ENCODE measurements at places on chromosomes 2 and 18.

GRCh38 chr2:241902357-241902991, 32.9 kb downstream of the RTP5 start:
- DNase-seq, result no peak

- no peak for DNase-seq
Measured at GRCh38 chr2:120878970-120879369, 143.3 kb downstream of the GLI2 start.

DNA sequence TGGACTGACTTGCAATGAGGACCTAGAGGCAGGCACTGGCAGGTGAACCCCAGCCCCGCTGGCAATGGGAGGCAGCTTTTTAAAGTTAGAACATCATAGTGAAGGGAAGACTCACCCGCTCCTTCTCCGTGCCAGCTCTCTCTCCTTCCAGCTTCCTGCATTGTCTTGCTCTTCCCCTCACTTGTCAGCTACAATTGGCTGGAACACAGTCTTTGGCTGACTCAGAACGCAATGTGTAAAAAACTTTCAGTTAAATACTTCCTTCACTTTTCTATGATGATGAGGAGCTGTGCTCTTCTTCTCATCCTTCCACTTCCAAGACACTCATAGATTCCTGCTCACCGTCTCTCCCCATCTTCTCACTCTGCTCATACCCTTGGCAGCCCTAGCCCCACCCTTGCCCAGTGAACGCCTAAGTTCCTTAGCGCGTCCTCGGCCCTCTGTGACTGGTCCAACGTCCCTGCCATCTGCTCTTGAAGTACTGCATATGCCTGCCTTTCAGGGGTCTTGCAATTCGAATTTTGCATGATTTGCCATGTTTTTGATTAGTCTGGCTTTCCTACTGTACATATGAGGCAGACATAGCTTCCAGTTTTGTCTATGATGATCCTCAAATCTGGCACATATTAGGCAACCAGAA, 118.0 kb upstream of the TMEM200C start:
- no peak for DNase-seq

- no peak for DNase-seq
Measured at GRCh38 chr2:237581751-237582746, 8.5 kb downstream of the RAB17 start.

DNA sequence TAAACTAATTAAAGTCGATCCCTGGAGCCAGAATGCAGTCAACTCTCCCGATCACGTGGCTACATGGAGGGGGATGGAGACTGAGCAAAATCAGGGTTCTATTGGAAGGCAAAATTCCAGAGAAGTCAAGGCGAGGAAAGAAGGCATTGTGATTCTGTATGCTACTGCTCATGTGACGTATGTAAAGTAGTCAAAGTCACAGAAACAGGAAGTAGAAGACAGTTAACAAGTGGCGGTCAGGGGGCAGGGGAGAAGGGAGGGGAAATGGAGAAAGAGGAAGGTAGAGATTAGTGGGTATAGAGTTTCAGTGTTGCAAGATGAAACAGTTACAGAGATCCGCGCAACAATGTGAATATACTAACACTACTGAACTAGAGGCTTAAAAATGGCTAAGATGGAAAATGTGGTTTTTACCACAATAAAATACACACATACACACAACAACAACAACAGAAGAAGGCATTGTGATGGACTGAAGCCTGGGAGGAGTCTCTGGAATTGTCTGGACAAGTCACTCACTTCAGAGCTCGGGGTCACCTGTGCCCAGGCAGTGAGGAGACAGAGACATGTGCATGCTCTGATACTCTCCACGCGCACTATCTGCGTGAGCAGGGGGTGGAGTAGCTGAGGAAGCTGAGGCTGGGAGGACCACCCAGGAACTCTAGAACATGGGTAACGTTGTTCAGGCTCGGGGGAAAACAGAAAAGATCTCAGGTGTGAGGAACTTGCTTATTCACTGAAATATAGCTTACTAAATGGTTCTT, 89.9 kb upstream of the CDCA7 start:
- peak; percentile 10 for DNase-seq

GRCh38 chr2:68822207-68822872, 48.9 kb downstream of the BMP10 start:
- DNase-seq, result no peak

GRCh38 chr2:127415593-127416505, 2.4 kb upstream of the PROC start:
- DNase-seq, result peak; percentile 37

- no peak for DNase-seq
Measured at GRCh38 chr2:207925601-207926000, 99.7 kb downstream of the PLEKHM3 start.

DNA sequence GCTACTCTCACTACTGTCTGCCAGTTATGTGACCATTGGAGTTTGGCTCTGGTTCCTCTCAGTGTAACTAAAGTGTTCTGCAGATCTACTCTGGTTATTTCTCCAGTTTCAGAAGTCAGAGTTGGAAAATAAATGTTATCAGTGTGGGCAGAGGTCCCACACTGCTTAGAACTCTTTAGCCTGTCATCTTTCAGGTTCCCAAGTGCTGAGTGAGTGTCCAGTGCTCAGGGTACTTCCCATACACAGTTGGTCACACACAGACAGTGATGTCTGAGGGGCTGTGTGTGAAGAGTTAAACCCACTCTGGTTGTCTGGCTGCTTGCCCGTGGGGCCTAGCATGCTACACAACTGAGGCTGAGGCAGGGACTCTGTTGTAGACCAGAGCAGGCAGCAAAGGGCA, 421.8 kb upstream of the MEX3C start:
- no peak for DNase-seq

GRCh38 chr2:82875858-82876257, 1583.2 kb downstream of the SUCLG1 start:
- no peak for DNase-seq

DNA sequence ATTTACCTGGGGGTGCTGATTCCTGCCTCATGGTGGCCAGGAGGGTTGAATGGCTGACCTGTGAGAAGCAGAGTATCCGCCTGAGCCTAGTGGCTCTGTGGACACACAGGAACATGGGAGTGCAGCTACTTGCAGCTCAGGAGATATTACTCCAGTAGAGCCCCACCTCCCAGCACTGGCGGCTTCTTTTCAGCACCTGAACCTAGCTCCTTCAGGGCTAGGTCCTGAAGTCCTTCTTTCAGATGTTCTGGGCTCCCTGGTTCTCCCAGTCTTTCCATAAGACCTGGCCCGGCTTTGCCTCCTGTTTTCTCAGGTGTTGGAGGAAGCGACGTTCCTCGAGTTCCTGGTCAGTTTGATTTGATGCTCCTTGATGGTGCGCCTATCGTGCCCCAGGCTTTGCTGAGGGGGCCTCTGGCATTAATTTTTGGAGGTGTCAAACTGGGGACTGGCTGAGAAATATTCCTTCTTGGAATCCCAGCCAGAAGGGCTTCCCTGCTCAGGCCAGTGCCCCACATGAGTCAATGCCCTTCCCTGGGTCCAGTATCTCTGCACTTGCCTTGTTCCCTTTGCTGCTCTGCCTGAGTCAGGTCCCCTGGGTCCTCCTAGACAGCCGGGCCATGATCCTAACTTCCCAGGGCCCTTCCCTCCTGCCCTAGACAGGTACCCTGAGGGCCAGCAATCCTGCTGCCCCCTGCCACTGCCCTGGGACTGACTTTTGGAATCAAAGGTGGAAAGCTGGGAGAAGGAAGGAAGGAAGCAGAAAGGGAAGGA, 110.7 kb upstream of the HAAO start:
- no peak for DNase-seq

DNA sequence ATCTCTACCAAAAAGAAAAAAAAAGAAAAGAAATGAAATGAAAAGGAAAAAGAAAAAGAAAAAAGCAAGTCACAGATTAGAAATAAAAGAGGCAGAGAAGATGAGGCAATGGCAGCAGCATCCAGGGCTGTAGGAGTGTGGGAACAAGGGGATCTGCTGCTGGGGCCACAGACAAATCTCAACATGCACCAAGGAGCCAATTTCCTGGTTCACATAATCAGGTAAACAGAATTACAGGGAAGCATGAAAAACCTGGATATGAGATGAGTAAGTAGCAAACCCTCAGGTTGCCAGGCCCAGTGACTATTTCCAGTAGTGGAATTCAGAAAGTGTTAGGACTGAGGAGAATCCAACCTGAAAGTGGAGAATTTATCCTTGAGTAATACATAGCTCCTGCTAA, 77.4 kb upstream of the ARHGAP28 start:
- no peak for DNase-seq

DNA sequence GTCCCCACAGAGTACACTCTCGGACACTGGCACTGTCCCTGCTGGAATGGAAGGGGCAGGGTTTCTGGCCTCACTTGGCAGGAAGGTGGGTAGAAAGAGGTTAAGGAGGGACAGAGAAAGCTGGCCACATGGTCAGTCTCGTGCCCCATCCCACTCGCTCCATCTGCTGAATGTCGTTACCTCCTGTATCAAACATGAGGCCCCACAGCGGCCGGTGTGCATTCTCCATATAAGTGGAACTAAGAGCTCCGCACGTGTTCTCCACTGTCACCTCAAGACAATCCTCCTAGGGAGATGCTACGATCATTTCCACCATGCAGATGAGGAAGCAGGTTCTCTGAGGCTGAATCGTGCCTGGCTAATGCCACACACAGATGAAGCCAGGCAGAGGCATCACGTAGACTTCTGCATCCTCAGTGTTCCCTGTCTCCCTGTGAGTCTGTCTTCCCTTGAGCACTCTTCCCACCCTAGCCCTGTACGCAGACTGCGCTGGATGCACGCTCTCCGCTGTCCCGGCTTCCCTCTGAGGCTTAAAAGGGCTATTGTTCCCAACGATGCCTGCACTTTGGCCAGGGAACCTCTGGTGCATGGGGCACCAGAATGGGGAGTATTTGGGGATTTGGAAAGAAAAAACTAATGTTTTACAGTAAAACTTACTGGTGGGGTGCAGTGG, 35.1 kb downstream of the MAL start:
- DNase-seq, result peak; percentile 60

DNA sequence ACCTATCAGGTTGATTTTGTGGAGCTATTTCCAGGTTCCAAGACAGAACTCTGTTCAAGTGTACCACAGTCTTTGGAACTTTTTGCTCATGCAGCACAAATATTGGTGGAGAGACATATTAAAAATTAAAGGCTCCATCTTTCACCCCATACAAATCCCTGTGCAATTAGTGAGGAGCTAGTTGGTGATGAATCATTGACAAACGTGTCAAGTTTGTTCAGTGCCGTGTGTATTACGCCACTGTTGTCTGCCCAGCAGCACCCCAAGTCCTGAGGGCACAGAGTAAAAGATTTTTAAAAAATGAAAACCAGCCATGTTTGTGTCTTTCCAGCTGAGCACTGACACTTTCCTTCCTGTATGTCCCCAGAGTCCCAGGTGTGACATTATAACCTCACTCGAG, 9.3 kb downstream of the ATOH8 start:
- no peak for DNase-seq

GRCh38 chr2:25339791-25340180, 1.9 kb downstream of the DNMT3A start:
- peak; percentile 60 for DNase-seq

DNA sequence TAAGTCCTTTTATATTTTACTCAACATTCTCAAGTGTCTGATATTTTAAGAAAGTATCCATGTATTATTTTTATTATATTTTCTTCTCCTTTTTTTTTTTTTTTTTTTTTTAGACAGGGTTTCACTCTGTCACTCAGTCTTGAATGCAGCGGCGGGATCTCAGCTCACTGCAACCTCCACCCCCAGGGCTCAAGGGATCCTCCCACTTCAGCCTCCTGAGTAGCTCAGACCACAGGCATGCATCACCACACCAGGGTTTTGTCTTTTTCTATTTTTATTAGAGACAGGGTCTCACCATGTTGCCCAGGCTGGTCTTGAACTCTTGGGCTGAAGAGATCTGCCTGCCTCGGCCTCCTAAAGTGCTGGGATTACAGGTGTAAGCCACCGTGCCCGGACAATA, 212.1 kb downstream of the TCF4 start:
- no peak for DNase-seq

GRCh38 chr2:143936848-143937722, 582.8 kb downstream of the ZEB2 start:
- no peak for DNase-seq

DNA sequence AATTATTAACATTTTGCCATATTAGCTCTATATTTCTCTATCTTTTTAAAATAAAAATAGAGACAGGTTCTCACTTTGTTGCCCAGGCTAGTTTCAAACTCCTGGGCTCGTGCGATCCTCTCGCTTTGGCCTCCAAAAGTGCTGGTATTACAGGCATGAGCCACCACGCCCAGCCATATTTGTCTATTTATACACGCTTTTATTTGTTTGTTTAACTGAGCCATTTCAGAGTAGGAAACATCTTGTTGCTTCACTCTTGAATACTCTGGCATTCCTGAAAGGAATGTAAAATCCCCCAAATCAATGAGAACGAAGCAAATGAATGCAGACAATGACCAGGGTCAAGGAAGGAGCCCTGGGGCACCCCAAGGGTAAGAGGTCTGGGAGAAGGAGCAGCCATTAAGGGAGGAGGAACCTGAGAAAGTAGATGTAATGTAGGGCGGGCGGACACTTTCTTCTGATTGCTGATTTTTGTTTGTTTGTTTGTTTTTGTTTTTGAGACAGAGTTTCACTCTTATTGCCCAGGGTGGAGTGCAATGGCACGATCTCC, 31.7 kb upstream of the RAB1A start:
- DNase-seq, result no peak

DNA sequence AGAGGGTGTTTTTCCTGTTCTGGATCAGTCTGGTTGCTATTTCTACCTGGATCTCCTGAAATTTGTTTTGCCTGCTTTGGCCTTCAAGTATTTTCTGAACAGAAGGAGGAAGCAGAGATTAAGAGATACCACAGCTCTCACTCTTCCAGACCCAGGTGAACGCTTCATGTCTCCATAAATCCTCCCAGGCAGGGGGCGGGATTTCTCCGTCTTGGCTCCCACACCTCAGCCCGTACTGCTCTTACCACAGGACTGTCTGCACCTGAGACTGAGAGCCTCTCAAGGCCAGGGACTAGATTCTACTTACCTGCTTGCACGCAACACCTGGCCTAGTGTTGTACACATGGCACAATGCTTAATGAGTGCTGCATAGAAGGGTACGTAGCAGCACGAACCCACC, 59.9 kb upstream of the LRPPRC start:
- no peak for DNase-seq

DNA sequence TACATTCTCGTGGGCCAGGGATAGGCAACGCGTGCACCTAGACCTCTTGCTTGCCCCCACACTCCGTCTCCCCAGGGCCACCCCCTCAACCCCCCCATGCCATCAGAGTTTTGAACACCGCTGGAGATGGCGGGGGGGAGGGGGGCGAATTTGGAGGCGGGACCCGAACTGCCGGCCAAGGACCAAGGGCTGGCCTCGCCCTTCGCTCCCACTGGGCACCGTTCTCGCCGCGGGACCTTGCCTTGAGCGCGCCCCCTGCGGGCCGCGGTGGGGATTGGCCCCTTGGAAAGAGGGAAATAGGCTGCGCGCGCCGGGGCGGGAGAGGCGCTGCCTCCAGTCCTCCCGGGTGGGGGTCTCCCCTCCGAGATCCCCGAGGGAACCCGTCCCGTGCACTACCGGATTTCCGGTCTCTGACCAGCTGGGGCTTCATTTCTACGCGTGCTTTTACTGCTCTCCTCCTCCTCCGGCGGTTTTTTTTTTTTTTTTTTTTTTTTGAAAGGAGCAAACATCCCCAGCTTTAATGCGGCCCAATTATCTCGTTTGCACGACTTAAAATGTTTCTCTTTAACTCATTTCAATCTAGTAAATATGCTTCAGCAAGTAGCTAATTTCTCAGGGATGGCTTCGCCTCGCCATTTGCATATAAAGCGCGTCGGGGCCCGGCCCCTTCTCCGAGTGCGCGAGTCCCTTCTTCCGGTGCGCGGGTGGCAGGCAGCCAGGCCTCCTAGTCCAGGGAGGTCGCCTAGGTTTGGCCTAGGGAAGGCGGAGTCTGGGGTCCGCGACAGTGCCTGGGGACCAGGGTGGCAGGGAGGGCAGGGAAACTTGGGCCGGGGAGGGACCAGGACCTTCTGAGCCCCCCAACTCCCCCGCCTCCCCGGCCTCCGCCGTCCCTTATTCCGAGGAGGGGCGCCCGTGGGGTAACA, 10.0 kb upstream of the GBX2 start:
- DNase-seq, result peak; percentile 48

Data from C1 segment of cervical spinal cord (tissue), 14 donors.